ENCODE measurements at places on chromosomes 7 and 10.

GRCh38 chr7:45456747-45457524, 117.2 kb upstream of the ADCY1 start:
- DNase-seq, result no peak

GRCh38 chr7:75010036-75010435, 45.5 kb downstream of the CASTOR2 start:
- DNase-seq, result no peak

DNA sequence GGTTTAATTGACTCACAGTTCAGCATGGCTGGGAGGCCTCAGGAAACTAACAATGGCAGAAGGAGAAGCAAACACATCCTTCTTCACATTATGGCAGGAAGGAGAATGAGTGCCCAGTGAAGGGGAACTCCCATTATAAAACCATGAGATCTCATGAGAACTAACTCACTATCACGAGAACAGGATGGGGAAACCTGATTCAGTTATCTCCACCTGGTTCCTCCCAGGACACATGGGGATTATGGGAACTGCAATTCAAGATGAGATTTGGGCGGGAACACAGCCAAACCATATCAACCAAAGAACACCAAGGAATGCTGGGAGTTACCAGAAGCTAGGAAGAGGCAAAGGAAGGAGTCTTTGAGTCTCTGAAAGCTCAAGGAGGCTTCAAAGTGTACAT, 94.3 kb downstream of the IPMK start:
- DNase-seq, result no peak

DNA sequence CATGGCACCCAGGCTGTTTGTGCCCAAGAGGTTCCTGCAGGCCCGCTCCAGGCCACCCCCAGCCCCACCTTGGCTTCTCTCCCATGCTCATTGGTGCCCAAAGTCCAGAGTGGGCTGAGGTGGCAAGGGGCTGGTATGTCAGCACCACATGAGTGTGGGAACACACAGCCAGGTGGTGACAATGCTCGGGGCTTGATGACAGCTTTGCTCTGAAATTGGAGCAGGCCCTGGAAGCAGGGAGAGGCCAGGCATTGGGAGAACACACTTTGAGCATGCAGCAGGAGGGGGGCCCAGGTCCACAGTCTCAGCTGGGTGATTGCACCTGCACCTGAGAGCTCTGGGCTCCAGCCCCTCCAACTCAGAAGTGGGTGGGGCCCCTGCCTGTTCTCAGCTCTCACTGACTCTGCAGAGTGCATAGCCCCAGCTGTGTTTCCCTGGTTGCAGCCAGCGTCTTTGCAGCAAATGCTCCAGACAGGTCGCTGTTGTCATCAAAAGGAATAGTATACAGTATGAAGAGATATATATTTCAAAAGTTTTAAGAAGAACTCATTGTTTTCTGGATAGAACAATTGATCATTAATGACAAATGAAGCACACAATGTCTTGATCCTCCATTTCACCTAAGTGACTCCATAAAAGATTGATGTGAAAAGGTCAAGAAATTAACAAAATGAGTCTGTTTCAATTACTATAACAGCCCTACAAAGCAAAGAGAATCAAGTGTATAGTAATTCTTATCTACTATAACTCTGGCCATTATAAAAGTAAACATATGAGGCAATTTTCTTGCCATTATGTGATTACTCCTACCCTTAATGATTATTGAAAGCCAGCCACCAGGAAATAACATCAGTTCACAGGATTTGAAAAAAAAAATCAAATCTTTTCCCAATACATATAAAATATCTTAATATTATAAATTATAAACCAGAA, 848.1 kb downstream of the PCDH15 start:
- DNase-seq, result no peak

- no peak for DNase-seq
Observed at GRCh38 chr10:83289373-83289772, 849.9 kb upstream of the GHITM start.

GRCh38 chr10:124062390-124062789, 31.0 kb downstream of the CHST15 start:
- DNase-seq, result no peak

DNA sequence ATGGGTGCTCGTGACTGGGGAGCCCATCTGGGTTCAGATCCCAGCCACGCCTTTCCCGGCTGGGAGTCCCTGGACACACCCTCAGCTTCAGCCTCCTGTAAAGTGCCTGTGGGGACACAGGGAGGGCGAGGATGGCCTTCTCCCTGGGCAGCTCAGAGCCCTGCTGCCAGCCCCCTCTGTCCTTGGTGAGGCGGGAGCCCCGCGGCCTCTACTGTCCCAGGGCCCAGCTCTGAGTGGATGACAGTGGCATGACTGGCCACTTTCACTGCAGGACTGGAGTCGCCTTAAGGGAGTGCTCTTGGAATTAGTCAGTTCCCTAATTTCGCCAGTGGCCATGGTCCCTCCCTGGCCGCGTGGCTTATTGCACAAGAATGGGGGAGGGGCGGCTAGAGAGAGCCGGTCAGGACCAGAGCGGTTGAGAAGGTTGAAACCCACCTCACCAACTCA, 4.6 kb downstream of the BRI3 start:
- no peak for DNase-seq

DNA sequence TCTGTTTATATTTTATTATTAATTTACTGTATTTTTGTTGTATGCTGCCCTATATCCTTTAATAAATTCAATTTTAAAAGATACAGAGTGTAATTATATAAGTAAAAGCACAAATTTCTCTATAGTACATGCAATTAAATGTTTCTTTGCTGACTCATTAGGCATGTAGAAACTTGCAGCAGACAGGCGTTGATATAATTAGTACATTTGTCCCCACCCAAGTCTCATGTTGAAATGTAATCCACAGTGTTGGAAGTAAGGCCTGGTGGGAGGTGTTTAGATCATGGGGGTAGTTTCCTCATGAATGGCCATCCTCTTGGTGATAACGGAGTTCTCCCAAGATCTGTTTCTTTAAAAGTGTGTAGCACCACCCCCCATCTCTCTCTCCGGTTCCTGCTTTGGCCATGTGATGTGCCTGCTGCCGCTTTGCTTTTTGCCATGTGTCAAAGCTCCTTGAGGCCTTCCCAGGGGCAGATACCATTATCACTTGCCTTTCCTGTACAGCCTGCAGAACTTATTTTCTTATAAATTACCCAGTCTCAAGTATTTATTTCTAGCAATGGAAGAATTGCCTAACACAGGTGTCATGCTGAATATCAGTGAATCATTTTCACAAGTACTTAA, 63.7 kb downstream of the TSPAN12 start:
- DNase-seq, result no peak

Measured in NK-92 treated with Interleukin-12 subunit alpha and Interleukin-12 subunit beta, amount 100 ng/mL, for 24 hours (cell line).